ENCODE measurements at places on chromosomes 6 and 20.

DNA sequence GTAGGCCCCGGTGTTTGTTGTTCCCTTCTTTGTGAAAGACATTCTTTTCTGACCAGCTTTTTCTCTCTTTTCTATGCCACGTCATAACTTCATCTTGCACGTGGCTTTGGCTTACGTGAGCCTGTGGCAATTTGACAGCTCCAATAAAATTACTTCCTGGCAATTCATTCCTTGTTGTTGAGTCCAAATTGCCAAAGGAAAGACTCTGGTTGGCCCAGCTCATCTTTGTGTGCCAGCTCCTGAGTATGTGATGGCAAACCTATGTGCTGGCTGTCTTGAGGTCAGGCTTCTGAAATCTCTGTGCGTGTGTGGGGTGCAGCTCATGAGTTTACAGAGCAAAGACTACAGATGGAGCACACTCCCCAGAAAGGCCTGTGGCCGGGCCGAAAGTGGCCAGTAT lies 272.5 kb upstream of the SGK1 start:
- no peak for DNase-seq

- peak; percentile 6 for DNase-seq
These were observed 44.7 kb downstream of the SLC35F1 start for GRCh38 chr6:117951783-117952182.

GRCh38 chr6:89008001-89008814 lies 44.8 kb upstream of the RNGTT start:
- DNase-seq: no peak

- DNase-seq: no peak
These were observed 121.2 kb upstream of the BTN3A2 start for GRCh38 chr6:26243752-26244151.

GRCh38 chr6:28567506-28567905 lies 41.8 kb downstream of the GPX5 start:
- no peak for DNase-seq

DNA sequence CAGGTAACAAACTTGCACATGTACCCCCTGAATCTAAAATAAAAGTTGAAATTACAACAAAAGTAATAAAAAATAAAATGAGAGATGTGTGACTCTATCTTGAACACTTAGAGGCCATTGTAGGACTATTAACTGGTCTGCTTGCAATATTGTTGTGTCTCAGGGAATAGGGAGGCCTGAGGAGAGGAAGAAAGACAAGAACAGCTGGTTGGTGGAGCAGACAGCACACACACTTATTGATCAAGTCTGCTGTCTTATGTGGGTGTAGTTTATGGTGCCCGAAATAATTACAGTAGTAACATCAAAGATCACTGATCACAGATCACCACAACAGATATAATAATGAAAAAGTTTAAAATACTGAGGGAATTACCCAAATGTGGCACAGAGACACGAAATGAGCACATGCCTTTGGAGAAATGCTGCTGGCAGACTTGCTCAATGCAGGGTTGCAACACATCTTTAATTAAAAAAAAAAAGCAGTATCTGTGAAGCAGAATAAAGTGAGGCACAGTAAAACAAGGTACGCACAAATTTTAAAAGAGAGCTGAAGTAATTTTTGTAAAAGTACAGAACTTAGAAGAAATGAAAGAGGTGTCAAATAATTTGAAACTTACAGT lies 110.1 kb upstream of the HDAC2 start:
- no peak for DNase-seq

- no peak for DNase-seq
These were observed 26.2 kb downstream of the PHACTR3 start for GRCh38 chr20:59630526-59630925.

GRCh38 chr6:87522686-87523085 lies 49.9 kb downstream of the SLC35A1 start:
- no peak for DNase-seq

- DNase-seq: no peak
These were observed 74.3 kb downstream of the ADGB start for GRCh38 chr6:146673069-146673468.

GRCh38 chr20:63626424-63627128 lies at the start of gene GMEB2:
Gene GMEB2, minus strand, starts transcription at chr20:63627101. Its CDS starts 7,704 bp downstream, at chr20:63619397.
- DNase-seq: peak; percentile 91

- DNase-seq: no peak
These were observed 171.9 kb downstream of the GMDS start for GRCh38 chr6:2073476-2073875.

GRCh38 chr6:68158256-68158655 lies 476.8 kb upstream of the ADGRB3 start:
- no peak for DNase-seq

- DNase-seq: peak; percentile 1
These were observed 44.4 kb downstream of the FAXC start for GRCh38 chr6:99305021-99305554.

- no peak for DNase-seq
These were observed 46.8 kb downstream of the PLN start for GRCh38 chr6:118594877-118595276.

GRCh38 chr6:10809098-10809497 lies 29.2 kb downstream of the MAK start:
- DNase-seq: no peak

- DNase-seq: no peak
These were observed 375.0 kb upstream of the BTBD3 start for GRCh38 chr20:11542645-11543044.

- no peak for DNase-seq
These were observed 263.3 kb upstream of the CITED2 start for GRCh38 chr6:139637766-139638165.

DNA sequence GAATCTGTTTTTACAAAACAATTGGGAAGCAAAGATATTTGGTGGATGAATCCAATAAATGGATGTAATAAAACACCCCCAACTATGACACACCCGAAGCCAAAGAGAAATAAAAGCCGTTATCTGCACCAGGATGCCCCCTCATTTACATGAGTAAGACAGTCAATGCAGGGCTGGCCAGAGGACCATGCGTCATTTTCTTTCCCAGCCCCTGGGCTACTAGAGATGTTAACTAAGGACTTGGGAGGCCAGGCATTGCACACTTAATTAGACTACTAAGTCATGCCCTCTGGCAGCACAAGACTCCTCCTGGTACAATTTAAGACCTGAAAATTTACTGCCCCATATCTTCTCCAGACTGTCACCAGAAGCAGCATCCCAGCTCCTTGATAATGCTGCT lies 3.2 kb downstream of the LEMD2 start:
- no peak for DNase-seq

DNA sequence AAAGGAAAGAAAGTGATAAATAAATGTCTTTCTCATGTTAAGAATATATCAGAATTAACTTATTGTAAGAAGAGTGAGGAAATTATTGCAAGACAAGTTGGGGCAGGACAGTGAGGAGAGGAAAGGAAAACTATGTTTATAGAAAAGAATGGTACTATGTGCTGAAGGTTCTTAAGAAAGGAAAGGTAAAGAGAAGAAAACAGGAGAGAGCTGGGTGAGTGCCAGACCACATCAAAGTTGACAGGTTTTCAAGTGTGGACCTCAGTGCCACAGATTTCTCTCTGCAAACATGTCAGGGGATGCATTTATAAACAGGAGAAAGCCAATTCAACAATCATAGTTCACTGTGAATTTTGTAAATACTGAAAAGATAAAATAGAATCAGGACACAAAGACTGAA lies 439.2 kb downstream of the PKHD1 start:
- DNase-seq: no peak

GRCh38 chr20:51447097-51447764 lies 95.3 kb downstream of the NFATC2 start:
- no peak for DNase-seq

DNA sequence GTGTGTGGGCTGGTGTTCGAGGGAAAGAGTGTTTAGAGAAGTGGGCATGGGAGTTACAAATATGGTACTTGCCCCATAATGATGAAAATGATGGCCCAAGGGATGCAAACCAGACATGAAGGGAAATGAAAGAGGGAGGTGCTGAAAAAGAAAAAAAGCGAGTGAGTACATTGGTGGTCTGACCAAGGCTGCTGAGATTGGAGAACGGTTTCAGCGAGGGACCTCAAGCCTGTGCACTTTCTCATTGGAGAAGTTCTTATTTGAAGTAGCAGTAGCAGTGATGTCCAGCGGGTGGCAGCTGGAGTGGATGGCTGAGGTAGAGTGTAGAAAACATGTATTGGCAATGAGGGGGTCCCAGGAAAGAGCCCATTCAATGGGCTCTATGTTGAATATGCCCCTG lies 54.8 kb downstream of the TNFAIP3 start:
- DNase-seq: no peak

- DNase-seq: no peak
These were observed 216.6 kb upstream of the HS3ST5 start for GRCh38 chr6:114559419-114559818.

DNA sequence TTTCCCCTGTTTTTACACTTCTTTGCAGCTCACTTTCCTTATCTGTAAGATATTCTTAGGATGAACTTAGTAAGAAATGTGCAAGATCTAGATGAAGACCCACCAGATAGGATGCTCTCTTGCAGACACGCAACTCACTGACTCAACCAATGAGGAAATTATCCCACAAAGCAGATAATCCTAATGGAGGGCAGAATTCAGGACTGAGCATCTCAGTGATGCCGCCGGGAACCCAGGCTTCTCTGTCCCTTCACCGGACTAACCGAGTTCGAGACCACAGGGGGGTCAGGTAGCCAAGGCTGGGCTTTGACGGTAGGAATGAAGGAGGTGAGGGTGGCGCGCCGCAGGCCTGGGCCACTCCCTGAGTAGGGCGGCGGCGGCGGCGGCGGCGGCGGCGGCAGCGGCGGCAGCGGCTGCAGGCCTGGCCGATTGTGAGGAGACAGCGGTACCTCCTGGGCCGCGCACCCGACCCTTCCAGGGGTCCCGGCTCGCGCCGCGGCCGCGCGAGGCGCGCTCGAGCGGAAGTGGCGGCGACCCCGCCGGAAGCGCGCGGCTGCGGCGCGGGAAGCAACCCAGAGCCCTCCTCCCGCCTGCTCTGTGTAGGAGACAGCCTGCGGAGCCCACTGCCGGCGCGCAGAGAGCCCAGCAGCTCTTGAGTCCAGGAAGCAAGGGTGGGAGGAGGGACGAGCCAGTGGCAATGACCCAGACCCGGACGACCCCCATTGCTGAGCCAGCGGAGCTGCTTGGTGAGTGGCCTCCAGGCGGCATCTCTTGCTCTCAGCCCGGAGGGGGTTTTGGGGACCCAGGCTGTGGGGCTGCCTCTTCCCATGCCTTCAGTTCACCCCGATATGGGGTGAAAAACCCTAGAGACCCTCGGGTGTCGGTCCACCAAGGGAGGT lies at the start of gene KHDC1:
TSS of gene KHDC1 (minus strand) at position 526 of the 899 bp plus-strand sequence. CDS start 20,679 bp downstream, outside the sequence.
- peak; percentile 78 for DNase-seq

- DNase-seq: no peak
These were observed 172.1 kb upstream of the OLIG3 start for GRCh38 chr6:137666202-137666774.

DNA sequence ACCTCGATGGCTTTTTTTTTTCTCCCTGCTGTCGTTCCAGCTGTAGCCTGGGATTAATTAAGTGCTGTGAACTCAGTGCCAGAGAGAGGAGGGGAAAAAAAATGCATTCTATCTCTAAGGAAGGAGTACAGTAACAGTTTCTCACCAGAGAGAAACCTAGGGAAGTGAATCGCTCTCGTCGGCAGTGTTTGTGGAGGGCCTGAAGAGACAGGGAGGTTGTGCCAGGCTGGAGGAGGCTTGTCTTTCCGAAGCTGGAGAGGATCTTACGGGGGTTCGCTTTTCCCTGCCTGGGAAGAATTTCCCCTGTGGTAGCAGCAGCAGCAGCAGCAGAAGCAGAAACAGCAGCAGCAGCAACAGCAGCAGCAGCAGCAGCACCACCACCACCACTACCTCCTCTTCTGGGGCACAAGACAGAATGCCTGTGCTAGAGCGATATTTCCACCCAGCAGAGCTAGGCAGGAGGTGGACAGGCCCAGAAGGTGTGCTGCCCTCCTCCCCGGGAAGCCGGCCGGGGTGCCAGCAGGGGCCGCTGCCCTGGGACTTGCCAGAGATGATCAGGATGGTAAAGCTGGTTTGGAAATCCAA lies 186.5 kb downstream of the PDE7B start:
- DNase-seq: peak; percentile 6

GRCh38 chr20:36547186-36548005 lies 6.1 kb downstream of the MYL9 start:
- no peak for DNase-seq

DNA sequence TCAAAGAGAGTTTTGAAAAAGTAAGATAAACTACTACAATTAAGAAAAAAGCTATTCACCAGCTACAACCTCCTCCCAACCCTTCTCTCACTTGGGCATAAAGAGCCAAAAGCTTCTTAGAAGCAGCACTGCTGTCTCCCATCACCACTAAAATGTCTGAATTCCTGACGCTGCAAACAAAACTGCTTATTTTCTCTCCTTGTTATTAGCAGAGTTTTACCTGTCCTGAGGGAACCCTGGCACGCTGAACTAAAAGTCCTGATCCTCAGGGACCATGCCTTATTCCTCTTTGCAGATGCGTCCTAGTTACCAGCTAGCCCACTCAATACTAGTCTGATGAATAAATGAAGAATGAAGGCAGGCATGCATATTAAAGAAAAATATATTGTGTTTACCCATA lies 1.1 kb downstream of the HACE1 start:
- peak; percentile 22 for DNase-seq

DNA sequence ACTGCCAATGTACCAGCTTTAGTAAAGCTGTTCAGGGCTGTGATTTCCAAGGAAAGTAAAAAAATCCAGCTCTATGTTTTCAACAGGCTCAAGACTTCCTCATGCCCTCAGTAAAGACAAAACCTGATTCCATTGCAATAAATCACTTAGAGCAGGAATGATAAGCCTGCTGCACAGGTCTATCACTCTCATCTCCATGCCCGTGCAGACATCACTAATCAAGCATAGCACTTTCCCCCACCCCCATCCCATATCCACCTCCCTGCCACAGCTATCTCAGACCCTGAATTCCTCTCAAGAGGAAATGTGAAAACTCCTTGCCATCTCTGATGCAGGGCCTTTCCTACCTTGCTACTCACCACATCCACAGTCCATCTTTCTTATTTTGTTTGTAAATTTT lies 554.9 kb downstream of the MAFB start:
- peak; percentile 7 for DNase-seq

DNA sequence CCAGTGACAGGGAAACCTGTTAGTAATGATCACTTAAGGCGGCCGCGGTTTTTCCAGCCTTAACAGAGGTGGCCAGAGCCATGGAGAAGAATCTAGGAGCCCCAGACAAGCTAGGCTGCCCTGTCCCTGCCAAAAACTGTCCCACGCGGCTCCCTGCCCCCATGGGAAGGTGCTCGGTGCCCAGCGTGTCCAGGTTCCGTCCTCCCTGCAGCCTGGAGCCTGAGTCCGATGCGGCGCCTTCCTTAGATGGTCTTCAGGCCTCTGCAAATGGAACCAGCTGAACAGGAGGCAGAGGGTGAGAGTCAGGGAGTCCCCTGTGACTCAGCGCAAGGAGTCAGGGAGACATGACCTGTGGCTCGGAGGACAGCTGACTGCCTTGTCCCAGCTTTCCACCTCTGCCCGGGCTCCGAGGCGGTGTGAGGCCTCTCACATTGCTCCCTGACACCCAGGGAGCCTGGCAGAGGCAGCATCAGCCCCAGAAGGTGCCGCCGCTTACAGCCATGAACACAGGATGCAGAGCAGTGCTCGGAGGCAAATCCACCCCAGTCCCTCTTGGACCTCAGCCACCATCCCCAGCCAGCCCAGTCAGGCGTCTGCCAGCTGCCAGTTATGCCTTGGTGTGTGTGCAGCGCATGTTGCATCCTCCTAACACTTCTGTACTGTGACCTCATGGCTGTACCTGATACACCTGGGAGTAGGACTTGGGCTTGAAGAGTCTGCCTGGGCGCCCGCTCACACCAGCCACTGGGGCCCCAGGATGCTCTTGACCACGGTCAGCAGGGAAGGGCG lies 377.7 kb downstream of the CDH4 start:
- no peak for DNase-seq

- no peak for DNase-seq
These were observed 159.6 kb upstream of the ZNF217 start for GRCh38 chr20:53752971-53753879.
